ENCODE measurements at places on chromosomes 12 and 14. TPM values are rescaled to one million over a fixed set of nuclear protein-coding genes. Genes with fewer than 3 reads are reported as not detected.

- DNase-seq, result peak; percentile 83
Measured at GRCh38 chr14:24943024-24943423, 106.9 kb downstream of the STXBP6 start.

DNA sequence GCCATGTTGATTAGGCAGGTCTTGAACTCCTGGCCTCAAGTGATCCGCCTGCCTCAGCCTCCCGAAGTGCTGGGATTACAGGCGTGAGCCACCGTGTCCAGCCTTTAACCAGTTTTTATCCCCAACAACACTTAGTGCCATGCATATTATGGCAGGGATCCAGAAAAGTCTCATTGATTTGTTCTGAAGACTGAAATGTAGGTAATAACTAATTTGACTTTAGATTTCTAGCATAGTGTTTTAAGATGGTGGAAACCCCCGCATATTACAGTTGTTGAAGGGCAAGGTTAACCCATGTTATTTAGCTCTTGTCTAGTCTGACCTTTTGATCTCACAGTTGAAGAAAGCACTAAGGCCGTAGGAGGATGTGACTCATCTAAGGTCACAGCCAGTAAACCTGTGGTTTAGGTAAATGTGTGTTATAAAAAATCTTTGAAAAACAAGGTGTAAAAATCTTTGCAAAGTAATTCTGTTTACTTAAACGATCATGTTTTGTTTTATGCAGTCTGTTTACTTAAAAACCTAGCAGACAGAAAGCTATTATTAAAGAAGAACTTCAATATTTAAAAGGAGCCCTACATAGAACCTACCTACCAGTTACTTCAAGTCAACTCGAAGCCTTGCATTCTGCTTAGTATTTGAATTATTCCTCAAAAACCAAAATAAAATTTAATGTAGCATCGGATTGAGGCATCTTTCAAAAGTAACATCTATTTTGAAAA, 24.8 kb downstream of the BICDL1 start:
- DNase-seq, result no peak

DNA sequence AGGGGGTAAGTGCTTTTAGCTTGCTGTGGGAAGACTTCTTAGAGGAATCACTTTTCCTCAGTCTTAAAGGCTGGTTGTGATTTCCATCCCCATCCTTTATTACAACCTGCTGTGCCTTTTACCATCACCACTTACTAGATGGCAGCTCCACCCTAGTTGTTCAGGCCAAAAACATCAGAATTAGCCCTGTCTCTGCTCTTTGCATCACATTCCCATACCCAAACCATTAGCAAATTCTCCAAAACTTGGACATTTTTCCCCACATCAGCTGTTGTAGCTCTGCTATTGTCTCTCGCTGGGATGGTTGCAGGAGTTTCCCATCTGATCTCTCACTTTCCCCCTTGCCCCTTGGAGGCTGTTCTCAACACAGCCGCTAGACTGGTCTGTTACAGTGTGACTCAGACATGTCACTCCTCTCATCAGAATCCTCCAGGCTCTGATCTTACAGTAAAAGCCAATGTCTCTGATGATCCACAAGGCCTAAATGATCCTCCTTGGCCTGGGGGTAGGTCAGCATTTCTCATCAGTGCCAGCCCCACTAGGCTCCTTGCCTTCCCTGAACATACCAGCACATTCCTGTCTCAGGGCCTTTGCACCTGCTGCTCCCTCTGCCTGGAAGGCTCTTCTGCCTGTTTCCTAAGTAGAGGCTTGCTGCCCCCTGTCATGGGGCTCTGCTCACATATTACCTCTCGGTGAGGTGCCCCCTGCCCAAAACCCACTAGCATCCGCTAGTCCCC, 102.5 kb downstream of the BEGAIN start:
- DNase-seq, result no peak

GRCh38 chr14:68546839-68547238, 246.0 kb downstream of the ZFP36L1 start:
- no peak for DNase-seq

Gene RERGL
- 10.7 TPM for total RNA-seq

DNA sequence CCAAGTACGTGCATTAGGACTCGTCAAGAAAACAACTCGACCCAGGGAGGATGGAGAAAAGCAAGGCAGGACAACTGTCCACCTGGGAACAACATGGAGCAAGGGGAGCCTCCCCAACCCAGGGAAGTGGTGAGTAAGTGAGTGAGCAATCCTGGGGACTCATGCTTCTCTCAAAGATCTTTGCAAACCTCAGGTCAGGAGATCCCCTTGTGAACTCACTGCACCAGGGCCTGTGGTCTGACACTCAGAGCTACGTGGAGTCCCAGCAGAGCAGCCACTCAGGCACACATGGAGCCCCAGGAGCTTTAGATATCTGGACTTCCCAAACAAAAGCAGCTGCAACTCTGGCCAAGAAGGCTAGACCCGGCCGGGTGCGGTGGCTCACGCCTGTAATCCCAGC, 12.2 kb upstream of the OR5AU1 start:
- DNase-seq, result no peak

Gene MYL2
- not detected for total RNA-seq

Gene RCOR1
- 27.7 TPM for total RNA-seq

Gene IRAK3
- total RNA-seq, result 3.8 TPM

DNA sequence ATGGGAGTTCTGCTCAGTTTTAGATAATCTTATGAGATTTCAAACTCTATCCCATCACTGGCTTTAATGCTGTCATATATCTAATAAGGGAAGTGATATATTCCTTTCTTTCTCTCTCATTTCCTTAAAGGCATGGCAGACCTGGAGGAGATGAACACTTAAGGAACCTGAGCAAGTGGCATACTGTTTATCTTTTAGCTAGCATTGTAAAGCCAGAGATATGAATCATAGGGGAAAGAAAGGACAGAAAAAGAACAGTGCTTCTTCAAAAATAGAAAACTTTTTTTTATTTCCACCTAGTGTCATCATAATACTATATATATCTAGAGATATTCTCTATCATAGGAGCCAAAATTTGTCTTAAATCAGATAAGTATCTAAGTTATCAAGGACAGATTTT, 68.3 kb upstream of the PSMA6 start:
- DNase-seq, result no peak

Gene ETFBKMT
- total RNA-seq, result 2.7 TPM

GRCh38 chr14:59267046-59267445, 78.6 kb downstream of the DAAM1 start:
- DNase-seq, result no peak

- no peak for DNase-seq
Measured at GRCh38 chr12:13368431-13368830, 171.9 kb downstream of the EMP1 start.

Gene SLC25A47
- total RNA-seq, result not detected

Gene LBHD2
- total RNA-seq, result not detected

GRCh38 chr12:80625051-80625450, 82.4 kb upstream of the MYF6 start:
- DNase-seq, result no peak

GRCh38 chr14:97620066-97620465, 822.9 kb downstream of the VRK1 start:
- DNase-seq, result no peak

Gene BDKRB2
- 9.7 TPM for total RNA-seq

GRCh38 chr14:74618078-74618952, 6.3 kb upstream of the LTBP2 start:
- DNase-seq, result no peak

GRCh38 chr12:99984271-99985128, at the start of gene ANKS1B:
Gene ANKS1B (minus strand): TSS chr12:99984936. CDS start chr12:99984237, 699 bp downstream.
- DNase-seq, result peak; percentile 62

- no peak for DNase-seq
Measured at GRCh38 chr12:93599192-93599591, 26.7 kb downstream of the SOCS2 start.

- DNase-seq, result no peak
Measured at GRCh38 chr12:21814327-21814726, 39.8 kb upstream of the KCNJ8 start.

DNA sequence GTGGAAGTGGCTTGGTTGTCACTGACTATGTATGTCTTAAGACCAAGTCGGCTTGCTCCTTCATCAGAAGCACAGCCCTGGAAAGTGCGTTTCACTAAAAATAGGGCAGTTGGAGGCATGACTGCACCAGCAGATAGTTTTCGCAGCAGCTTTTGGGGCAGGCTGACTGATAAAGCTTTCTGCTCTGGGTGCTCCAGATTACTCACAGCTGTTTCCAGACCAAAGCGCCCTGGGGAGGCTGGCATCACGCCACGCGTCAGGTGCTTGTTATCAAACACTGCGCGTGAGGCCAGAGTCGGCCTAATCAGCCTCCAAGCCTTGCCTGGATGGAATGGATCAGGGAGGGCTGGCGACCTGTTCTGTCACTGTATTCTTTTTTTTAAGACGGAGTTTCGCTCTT, 13.3 kb upstream of the LRRC10 start:
- DNase-seq, result no peak

GRCh38 chr14:93332397-93332852, 411 bp downstream of the BTBD7 start:
- DNase-seq, result no peak

DNA sequence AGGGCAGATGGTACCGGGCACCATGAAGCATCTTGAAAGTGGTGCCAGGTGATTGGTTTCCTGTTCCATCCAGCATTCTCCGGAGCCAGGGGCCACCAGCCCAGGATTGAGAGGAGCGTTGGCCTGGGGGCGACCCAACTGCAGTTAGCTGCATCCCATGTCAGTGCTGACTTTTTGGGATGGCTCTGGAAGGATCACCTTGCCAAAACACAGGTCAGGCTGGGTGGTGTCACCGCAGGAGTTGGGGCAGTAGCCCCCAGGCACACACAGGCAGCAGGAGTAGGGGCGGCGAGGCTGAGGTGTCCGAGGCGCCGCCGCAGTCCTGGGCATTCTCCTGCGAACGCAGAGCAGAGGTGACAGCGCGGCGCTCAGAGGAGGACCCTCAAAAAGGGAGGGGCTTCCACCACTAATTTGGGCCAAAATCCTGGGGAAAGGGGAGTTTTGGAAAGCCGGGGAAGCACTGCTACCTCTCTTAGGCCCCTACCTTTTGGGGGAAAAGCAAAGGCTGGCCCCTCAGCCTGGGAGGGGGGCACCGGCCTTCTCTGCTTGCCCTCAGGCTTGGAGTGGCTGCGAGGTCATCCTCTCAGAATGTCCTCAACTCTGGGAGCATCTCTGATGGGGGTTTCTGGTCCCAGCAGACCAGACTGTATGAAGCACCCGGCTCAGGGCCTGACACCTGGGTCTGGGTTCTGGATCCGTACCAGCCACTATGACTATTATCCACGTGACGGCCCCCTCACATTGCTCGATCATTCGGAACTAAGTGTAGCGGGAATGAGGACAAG, 26.7 kb upstream of the LRTM2 start:
- DNase-seq, result no peak

GRCh38 chr14:86683561-86683960, 1153.6 kb downstream of the FLRT2 start:
- no peak for DNase-seq

DNA sequence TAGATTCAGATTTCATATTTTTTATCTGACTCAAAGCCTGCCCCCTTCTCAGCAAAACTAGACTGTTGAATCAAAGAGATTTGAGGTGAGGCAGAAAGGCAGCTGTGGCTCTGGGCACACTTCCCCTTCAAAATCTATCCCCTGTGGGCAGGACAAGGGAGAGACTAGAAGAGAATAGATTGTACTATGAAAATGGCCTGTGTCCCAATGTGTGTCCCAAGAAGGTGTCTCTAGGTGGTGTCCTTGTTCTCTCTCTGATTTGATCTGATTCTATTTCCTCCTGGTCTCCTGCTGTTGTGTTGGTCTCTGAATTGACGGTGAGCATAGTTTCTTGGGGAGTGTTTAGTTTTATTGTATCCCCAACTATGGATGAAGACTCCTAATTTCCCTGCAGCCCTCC, 565.8 kb upstream of the ATP2B1 start:
- no peak for DNase-seq

Gene SRGAP1
- total RNA-seq, result 8.4 TPM

Gene PTPRQ
- total RNA-seq, result not detected

DNA sequence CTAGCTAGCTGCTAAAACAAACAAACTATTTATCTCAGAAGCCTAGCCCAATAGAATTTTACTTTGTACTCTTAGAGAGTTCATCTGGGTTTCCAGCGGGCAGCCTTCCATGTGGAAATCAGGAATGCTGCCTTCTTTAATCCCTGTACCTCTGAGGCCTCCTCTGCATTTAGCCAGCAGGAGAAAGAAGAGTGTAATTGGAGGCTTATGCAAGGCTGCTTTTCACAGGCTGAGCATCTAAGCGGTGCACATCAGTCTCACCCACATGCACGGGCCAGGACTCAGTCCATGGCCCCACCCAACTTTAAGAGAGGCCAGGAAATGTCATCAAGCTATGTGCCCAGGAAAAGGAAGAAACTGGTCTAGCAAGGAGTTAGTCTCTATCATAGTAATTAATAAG, 14.0 kb upstream of the PTGDR start:
- no peak for DNase-seq

- no peak for DNase-seq
Measured at GRCh38 chr12:63394349-63394748, 243.3 kb upstream of the AVPR1A start.

- DNase-seq, result no peak
Measured at GRCh38 chr14:51302295-51303030, 62.4 kb downstream of the TMX1 start.

GRCh38 chr14:91142214-91142668, 28.4 kb downstream of the DGLUCY start:
- no peak for DNase-seq

- no peak for DNase-seq
Measured at GRCh38 chr14:23421594-23421993, 13.5 kb upstream of the MYH6 start.

GRCh38 chr12:57215065-57215464, 1.5 kb upstream of the NXPH4 start:
- no peak for DNase-seq

Gene CLEC6A
- not detected for total RNA-seq

DNA sequence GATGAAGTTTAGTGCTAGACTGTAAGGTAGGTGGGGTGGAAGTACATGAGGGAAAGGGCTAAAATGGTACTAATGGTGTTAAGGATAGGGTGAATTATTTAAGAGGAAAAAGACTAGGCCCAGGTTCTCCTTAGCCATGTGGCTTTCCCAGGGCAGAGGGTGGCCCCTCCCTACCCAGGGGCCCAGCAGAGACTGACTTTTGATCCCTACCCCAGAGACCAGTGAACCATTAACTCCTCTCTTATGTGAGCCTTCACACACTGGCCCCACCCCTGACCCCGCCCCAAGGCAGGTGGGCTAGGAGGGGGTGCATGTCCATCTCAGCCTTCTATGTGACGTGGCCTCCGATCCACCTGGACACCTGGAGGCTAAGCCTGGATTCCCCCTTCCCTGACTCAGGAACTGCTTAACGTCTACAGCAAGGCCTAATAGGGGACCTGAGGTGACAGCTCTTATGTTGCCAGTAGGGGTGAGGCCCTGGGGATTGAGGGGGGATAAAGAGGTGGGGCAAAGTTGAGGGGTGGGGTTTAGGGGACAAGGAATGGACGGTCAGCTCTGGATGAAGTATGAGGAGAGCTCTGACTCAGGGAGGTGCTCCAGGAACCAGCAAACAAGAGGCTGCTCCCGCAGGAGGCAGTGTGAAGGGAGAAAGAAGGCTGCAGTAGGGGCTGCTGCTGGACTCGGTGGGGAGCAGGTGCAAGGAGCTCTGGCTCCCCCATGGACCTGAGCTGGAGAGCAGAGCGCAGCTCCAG, 757 bp downstream of the SLC39A5 start:
- no peak for DNase-seq

Gene RNASE13
- not detected for total RNA-seq

Gene OR11H6
- not detected for total RNA-seq

All from suprapubic skin (tissue), 4 donors.